Activated naive CD8-positive, alpha-beta T cell treated with anti-CD3 and anti-CD28 coated beads, Interleukin-2, amount 10 ng/mL, durations not matched to agents 7 days and 5 days (primary cell): ENCODE measurements at places on chromosomes 5 and 9. TPM values are rescaled to one million over a fixed set of nuclear protein-coding genes. Genes with fewer than 3 reads are reported as not detected.

Gene GCNT4
- 6.0 TPM for total RNA-seq

Gene WDR38
- not detected for total RNA-seq

Gene LRRC8A
- total RNA-seq: 24.1 TPM

Gene THOC3
- total RNA-seq: 54.6 TPM

Gene POLR1E
- total RNA-seq: 33.0 TPM

Gene IL3
- total RNA-seq: not detected

Gene FGF18
- 0.25 TPM for total RNA-seq

Gene TPPP
- 0.55 TPM for total RNA-seq

Gene IFNA2
- total RNA-seq: not detected

Gene FOXI1
- total RNA-seq: not detected

Gene PCDHA5
- total RNA-seq: not detected

Gene ZFP2
- total RNA-seq: 0.77 TPM

Gene CTNND2
- total RNA-seq: not detected

Gene PROB1
- 4.3 TPM for total RNA-seq

Gene S1PR3
- 0.06 TPM for total RNA-seq

Gene FOXD4L6
- total RNA-seq: 0.28 TPM

Gene GAPVD1
- total RNA-seq: 58.7 TPM

Gene INSL6
- not detected for total RNA-seq

Gene PCDHA6
- total RNA-seq: not detected

Gene PNPLA7
- 7.0 TPM for total RNA-seq

Gene GPR150
- total RNA-seq: 1.2 TPM

Gene KLHL3
- total RNA-seq: 21.2 TPM

Gene HACD4
- 16.6 TPM for total RNA-seq

Gene ANKRD31
- total RNA-seq: 0.51 TPM

Gene RASGRF2
- 18.8 TPM for total RNA-seq

Gene ADGRV1
- total RNA-seq: not detected

Gene TMEM8B
- total RNA-seq: 5.9 TPM

Gene COL15A1
- total RNA-seq: 0.20 TPM

Gene ORM2
- total RNA-seq: not detected

Gene FOXD4L3
- total RNA-seq: not detected

Gene DELE1
- 73.1 TPM for total RNA-seq

Gene SLCO6A1
- not detected for total RNA-seq

Gene PCDHB4
- not detected for total RNA-seq

Gene FUT7
- total RNA-seq: 0.39 TPM

Gene SHC3
- total RNA-seq: not detected

Gene DRD1
- total RNA-seq: not detected

Gene C5orf58
- total RNA-seq: not detected

Gene BRINP1
- total RNA-seq: not detected

Gene SPINK7
- not detected for total RNA-seq

Gene IL9
- not detected for total RNA-seq

Gene ADAMTS12
- total RNA-seq: not detected

Gene MAMDC4
- 16.6 TPM for total RNA-seq

Gene NTRK2
- total RNA-seq: not detected

Gene IL5
- total RNA-seq: not detected

Gene HSPA5
- 77.4 TPM for total RNA-seq

Gene MSMP
- not detected for total RNA-seq

Gene PHYKPL
- 165 TPM for total RNA-seq

Gene MARCOL
- not detected for total RNA-seq

Gene SLC1A3
- 1.9 TPM for total RNA-seq

Gene GALNT12
- 12.2 TPM for total RNA-seq

Gene CD180
- 0.69 TPM for total RNA-seq

Gene BTNL3
- total RNA-seq: not detected

Gene TEX48
- total RNA-seq: not detected

Gene TAL2
- not detected for total RNA-seq

Gene NEURL1B
- total RNA-seq: 3.1 TPM

Gene TMEM38B
- total RNA-seq: 9.4 TPM

Gene NREP
- total RNA-seq: 19.6 TPM

Gene ROR2
- total RNA-seq: 0.08 TPM

Gene DBH
- total RNA-seq: not detected
